Activated CD8-positive, alpha-beta T cell treated with anti-CD3 and anti-CD28 coated beads for 36 hours (primary cell): ENCODE measurements at places on chromosomes 6 and 20.
A peak's percentile ranks its signal among the peaks of the same experiment; 100 is the strongest.

- no peak for DNase-seq
Observed at GRCh38 chr20:22729180-22729579, 144.8 kb upstream of the FOXA2 start.

DNA sequence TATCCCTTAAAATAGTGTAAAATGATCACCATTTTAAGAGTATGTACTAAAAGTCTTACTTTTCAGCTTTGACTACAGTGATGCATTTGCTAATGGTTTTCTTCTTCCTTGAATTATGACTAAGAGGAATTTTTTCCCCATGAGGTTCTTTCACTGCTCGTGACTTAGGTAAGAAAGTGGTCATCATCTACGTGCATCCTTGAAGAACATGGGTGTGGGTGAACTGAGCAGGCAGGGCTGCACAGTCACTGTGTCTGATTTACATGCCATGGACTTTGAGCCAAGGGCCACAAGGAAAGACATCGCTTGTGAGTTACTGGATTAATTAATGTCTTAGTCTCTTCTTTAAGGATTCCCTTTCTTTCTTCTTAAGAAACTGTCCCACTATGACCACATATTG is 33.3 kb downstream of the NQO2 start:
- DNase-seq = no peak

- no peak for DNase-seq
Observed at GRCh38 chr6:168796106-168796505, 355.1 kb downstream of the SMOC2 start.

DNA sequence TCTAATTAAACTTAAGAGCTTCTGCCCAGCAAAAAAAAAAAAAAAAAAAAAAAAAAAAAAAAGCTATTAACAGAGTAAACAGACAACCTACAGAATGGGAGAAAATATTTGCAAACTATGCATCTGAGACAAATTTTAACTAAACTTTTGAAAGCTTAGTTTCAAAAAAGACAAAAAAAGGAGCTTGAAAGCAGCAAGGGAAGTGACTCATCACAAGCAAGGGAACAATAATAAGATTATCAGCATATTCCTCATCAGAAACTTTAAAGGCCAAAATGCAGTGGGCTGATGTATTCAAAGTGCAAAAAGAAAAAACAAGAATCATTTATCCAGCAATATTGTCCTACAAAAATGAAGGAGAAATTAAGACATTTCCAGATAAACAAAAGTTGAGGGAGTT is 158.6 kb downstream of the RNF144B start:
- no peak for DNase-seq

DNA sequence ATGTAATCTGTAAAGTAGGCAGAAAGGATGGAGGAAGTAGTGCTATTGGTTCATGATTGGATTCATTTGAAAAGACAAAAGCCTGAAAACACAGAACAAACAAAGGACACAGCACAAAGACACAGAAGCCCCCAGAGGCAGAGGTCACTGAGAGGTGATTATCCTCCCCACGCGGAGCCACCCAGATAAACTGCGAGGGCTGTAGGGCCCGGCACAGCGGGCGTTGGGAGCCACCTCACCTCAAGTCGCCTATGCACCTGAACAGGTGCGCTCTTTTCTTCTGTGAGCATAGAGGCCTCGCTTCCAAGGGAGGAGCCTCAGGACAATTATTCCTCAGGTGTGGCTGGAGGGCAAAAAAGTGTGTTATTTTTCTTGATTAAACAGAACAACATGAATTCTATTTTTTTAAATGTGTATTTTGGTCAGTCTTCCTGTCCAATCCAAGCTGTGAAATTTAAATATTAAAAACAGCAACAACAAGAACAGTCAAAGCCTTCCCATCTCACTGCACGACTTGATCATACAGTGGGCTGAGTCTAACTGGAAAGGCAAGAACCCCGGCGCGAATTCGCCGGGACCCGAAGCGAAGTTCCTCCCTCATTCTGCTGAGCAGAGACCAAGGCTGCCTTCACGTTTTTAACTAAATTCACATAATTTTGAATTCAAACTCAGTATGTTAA is 205.3 kb downstream of the THBS2 start:
- no peak for DNase-seq

DNA sequence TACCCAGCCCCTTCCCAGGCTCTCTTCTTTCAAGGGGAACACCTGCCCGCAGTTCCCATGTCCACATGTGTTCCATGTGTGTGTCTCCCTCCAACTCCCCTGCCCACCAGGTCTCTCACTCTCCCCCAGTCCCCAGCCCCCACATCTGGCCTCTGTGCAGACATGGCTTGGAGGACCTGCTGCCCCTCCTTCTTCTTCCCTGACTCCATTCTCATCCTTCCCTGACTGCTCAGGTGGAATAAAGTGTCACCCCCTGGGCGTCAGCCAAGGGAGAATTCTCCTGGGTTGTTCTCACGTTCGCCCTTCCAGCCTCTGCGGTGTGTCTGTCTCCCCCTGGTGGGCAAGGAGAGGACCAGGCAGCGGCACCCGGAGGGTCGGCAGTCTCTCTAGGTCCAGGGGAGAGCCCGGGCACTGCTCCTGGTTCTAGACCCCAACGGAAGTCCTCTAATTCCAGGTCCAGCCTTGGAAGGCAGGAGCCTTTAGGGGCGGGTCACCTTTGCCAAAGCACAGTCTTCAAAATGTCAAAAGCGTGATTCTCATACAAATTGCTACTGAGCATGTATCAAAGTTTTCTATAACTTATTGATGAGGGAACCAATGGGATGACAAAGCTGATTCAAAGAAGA is 50.5 kb downstream of the EBF4 start:
- DNase-seq = peak; percentile 77

GRCh38 chr6:137704802-137705159 is 162.3 kb upstream of the TNFAIP3 start:
- no peak for DNase-seq

DNA sequence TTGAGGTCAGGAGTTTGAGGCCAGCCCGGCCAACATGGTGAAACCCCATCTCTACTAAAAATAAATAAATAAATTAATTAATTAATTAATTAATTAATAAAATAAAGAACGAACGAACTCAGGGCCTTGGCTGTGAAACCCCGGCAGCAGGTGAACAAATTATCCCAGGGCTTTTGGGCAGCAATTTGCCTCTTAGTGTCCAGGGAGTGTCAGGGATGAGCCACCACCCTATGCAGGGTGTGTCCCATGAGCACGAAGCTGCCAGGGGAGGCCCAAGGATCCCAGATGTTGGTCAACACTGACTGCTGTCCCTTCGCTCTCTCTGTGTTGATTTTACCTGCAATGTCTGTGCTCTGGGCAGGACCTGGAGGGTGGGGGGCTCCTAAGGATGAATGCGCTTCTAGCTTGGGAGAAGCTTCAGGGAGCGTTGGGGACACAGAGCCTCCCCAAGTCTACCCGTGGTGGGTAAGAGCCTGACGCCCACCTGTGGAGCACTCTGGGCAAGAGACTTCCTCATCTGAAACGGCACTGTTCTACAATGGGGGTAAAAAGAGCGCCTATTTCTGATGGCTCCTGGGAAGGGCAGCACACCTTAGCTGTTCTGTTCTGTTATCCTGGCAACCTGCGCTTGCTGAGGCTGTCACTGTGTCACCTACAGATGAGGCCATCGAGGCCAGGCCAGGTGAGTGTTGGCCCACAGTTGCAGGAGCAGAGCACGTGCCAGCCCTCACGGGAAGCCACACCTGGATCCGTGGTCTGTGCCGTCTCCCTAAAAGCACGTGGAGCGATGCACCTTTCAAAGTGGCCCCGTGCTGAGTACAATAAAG is 125.5 kb upstream of the CDH4 start:
- no peak for DNase-seq

GRCh38 chr6:166382500-166382932 is 224 bp downstream of the MPC1 start:
- DNase-seq = no peak

- DNase-seq = no peak
Observed at GRCh38 chr6:101344885-101345284, 48.6 kb upstream of the GRIK2 start.

GRCh38 chr6:134619077-134619476 is 301.2 kb upstream of the SGK1 start:
- no peak for DNase-seq

- DNase-seq = peak; percentile 75
Observed at GRCh38 chr6:111750753-111751673, 122.2 kb downstream of the FYN start.

GRCh38 chr20:38307371-38308046 is 3.6 kb downstream of the BPI start:
- no peak for DNase-seq

GRCh38 chr20:17968366-17969277 is at the start of the genes MGME1 and SNX5:
Gene MGME1 (plus strand): TSS chr20:17969018. CDS start chr20:17969860, 842 bp downstream.
Gene SNX5 (minus strand): TSS chr20:17968794. CDS start chr20:17968425, 369 bp downstream.
- peak; percentile 100 for DNase-seq

- DNase-seq = no peak
Observed at GRCh38 chr20:8601542-8601912, 467.4 kb upstream of the PLCB4 start.

GRCh38 chr6:150992262-150992661 is 126.8 kb downstream of the MTHFD1L start:
- no peak for DNase-seq

DNA sequence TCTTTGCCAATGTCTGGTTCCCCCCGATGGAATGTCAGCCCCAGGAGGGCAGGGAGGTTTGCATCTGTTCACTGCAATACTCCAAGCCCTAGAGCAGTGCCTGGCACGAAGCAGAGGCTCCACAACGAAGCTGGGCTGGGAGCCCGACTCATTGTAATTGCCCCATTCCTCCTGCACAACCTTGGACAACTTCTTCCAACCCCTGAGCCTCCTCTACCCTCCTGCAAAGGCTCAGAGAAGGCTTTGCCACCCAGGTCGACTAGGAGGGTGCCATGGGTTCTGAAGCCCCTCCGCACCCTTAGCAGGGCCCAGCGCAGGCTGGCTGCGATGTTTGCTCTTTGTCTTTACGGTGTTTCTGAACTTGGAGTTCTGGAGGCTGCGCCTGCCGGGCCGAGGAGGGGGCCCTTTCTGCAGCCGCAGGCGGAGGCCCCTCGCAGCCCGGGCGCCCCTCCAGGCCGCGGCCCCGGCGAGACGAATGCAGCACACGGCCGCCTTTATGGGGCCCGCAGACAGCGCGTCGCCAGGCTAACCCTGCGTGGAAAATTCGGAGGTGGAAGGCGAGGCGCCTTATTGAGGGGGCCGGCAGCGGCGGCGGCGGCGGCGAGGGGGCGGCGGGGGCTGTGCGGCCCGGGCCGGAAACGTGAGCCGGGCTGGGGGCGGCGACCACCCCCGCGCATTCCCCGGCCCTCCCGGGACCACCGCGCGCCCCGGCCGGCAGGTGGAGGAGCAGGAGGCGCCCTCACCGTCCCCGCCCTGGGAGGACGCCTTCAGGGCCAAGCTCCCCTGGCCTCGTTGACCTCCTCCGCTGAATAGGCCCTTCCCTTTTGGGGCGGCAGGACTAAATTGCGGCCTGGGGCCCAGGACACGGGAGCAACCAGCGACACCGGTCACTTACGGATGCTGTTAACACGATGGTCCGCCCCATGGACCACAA is 27.0 kb downstream of the SNAI1 start:
- DNase-seq = no peak

DNA sequence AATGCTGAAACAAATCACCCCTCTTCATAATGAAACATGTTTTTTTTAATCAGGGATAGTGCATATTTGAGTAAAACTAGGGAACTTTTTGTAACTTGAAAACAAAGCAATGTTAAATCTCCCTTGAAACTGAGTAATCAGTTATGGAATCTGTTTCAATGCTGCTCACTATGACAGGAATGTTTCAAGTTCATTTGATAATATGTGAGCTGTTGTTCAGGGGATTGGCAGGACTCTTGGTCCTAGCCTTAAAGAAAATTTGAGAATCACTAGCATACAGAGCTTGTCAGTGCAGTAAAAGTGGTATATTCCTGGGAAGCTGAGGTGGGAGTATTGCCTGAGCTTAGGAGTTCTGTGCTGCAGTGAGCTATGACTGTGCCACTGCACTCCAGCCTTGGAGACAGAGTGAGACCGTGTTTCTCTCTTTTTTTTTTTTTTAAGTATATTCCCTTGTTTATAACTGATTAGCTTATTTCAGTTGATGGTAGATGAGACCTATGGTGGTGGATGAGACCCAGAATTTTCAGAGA is 21.6 kb upstream of the CALHM6 start:
- DNase-seq = no peak

GRCh38 chr20:940926-941325 is 24.8 kb upstream of the ANGPT4 start:
- DNase-seq = no peak

GRCh38 chr20:50434653-50435396 is 75.4 kb upstream of the PTPN1 start:
- DNase-seq = no peak

GRCh38 chr6:44062771-44063560 is 64.3 kb downstream of the MRPL14 start:
- peak; percentile 75 for DNase-seq

- DNase-seq = peak; percentile 38
Observed at GRCh38 chr20:54680872-54681619, 205.7 kb downstream of the DOK5 start.

DNA sequence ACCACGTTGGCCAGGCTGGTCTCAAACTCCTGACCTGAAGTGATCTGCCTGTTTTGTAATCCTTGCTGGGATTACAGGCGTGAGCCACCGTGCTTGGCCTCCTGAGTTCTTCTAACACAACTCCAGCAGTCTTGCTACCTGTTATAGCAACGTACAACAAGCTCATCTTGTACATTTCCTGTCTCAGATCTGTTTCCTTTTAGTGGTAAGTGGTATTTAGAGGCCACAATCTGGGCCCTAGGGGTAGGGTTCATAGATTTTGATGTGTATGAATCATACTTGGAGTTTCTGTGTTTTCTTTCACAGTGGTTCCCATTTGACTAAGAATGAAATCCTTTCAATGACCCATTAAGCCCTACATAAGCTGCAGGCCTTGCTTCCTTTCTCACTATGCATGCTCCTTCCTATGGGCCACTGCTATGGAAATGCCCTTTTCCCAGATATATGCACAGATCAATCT is 27.1 kb upstream of the SYNCRIP start:
- peak; percentile 69 for DNase-seq

DNA sequence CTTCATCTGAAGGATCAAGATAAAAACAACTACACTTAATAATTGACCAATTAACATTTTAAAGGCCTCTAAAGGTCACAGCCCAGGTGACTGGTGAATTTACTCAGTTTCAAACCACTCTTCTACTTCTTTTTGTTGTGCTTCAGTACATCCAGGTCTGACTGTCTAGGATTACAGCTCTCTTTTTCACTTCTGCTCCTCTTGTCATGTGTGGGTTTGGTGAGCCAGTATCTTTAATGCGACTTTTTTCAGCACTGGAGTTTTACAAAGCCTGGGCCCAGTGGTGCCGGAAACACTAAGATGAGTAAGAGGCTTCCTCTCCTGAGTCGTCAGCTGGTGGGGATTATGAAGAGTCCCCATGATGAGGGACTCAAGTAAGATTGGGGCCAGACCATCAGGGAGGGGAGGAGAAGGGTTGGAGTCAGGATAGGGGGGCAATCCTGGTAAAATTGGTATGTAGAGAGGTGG is 27.0 kb downstream of the HECA start:
- peak; percentile 85 for DNase-seq

DNA sequence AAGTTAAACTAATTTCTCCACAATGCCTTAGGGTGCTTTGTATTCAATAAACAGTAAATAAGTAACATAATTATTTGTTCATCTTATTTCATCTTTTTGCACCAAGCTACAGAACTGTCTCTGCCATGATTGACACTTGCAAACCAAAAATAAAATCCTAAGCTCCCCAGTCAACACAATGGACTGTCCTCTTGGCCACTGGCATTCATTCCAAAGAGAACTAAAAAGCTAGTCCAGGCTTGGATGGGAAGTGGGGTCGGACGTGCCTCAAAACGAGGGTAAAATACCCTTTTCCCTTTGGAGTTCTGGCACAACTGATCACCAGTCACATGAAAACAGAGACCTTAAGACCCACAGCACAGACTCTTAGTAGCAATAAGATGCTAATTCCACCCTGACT is 66.4 kb upstream of the THBS2 start:
- DNase-seq = no peak

- no peak for DNase-seq
Observed at GRCh38 chr6:3329393-3330051, 70.8 kb downstream of the PSMG4 start.
